ENCODE measurements at places on chromosomes 12 and 14. TPM values are rescaled to one million over a fixed set of nuclear protein-coding genes. Genes with fewer than 3 reads are reported as not detected.

The MYO1A gene
- total RNA-seq: 0.59 TPM

The OAS1 gene
- total RNA-seq: 22.8 TPM

The NTF3 gene
- not detected for total RNA-seq

The RERGL gene
- 7.7 TPM for total RNA-seq

Measured in tibial nerve (tissue), 4 donors.